ENCODE measurements at places on chromosomes 16 and 17. TPM values are rescaled to one million over a fixed set of nuclear protein-coding genes. Genes with fewer than 3 reads are reported as not detected.
A peak's percentile ranks its signal among the peaks of the same experiment; 100 is the strongest.

- peaks cover under 1% of the 10 kb centered on the region for H3K36me3 ChIP-seq
- no peak overlapping the region for H3K4me3 ChIP-seq
- no peaks in the 10 kb centered on the region for H3K4me1 ChIP-seq
- no peak overlapping the region for H3K27ac ChIP-seq
- DNase-seq, result no peak
Measured at GRCh38 chr17:48153691-48154358, 46.3 kb downstream of the SNX11 start.

DNA sequence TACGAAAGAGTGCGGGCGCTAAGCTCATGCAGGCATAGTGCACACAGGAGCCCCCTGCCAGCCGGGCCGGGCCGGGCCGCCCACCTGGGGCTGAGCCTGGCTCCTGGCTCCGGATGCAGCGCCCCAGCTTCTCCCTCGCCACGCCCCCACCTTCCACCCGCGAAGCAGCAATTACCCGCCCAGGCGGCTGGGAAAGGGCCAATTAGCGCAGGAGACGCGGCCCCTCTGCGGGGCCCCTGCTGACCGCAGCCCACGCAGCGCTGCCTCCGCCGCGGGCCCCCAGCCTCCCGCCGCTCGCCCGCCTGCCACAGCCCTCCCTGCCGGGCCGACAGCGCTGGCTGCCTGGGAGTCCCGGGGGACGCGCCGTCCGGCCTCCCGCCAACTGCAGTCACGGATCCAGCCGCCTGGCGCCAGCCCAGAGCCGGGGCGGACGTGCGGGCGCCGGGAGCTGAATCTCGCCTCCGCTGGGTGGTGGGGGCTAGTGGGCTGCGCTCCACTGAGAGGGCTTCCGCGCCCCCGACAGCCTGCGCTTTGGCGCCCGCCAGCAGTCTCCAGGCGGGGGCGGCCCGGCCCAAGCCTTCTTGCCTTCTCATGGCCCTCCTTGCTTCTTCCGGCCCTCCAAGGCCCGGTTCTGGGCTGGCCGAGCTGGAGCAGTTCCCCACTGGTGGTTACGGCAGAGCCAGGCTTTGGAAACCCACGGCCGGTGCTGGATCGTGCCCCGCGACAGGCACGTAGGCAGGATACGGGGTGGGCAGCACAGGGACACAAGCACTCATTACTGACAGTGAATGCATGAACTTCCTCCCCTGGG lies 14.9 kb upstream of the CBFB start:
- peak overlapping the region; percentile 88 for H3K27ac ChIP-seq
- H3K4me3 ChIP-seq, result peak overlapping the region; percentile 93
- no peaks in the 10 kb centered on the region for H3K36me3 ChIP-seq
- peak; percentile 92 for DNase-seq

GRCh38 chr16:87331241-87331801 lies 14.1 kb upstream of the C16orf95 start:
- no peak for DNase-seq
- no peaks in the 10 kb centered on the region for H3K4me1 ChIP-seq
- H3K27me3 ChIP-seq, result no peaks in the 10 kb centered on the region
- no peak overlapping the region for H3K27ac ChIP-seq
- peaks cover 1% of the 10 kb centered on the region for H3K36me3 ChIP-seq

DNA sequence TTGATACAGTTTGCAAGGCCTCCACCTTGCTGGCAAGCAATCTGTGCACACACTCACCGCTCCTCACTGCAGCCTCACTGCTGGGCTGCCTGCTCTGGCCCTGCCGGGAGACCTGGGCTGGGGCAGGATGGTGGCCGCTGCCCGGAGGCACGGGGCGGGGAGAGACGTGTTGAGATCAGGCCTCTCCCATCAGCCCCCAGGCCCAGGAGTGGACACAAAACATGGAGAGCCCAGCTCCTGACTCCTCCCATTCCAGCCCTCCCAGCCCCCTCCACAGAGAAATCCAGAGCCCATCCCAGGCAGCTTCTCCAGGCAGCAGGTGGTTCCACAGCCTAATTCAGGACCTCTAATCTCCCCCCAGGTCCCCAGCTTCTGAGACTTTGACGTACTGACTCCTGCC lies 23.1 kb upstream of the RPL38 start:
- H3K4me1 ChIP-seq, result no peaks in the 10 kb centered on the region
- no peak for DNase-seq
- H3K36me3 ChIP-seq, result no peaks in the 10 kb centered on the region
- no peak overlapping the region for H3K27ac ChIP-seq
- peaks cover 34% of the 10 kb centered on the region for H3K27me3 ChIP-seq
- no peak overlapping the region for H3K4me3 ChIP-seq

DNA sequence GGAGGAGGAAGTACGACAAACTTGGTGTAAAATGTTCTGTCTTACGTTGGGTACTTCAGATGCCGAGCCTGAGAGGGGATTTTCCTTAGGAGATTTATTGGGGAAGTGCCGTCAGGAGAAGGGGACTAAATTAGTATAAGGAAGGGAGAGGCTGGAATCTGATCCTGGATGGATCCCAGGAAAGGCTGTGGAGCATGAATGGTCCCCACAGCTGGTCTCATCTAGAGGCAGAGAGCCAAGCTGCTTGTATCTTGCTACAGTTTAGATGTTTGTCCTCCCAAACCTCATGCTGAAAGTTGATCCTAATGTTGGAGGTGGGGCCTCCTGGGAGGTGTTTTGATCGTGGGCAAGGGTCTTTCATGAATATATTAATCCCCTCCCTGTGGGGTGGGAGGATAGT lies 798.4 kb upstream of the EEF2KMT start:
- H3K27me3 ChIP-seq, result no peaks in the 10 kb centered on the region
- no peak overlapping the region for H3K27ac ChIP-seq
- DNase-seq, result no peak
- no peaks in the 10 kb centered on the region for H3K4me1 ChIP-seq
- peaks cover 1% of the 10 kb centered on the region for H3K36me3 ChIP-seq

GRCh38 chr16:67901734-67902133 lies 8.7 kb downstream of the PSKH1 start:
- no peak overlapping the region for H3K4me3 ChIP-seq
- H3K27ac ChIP-seq, result no peak overlapping the region
- H3K27me3 ChIP-seq, result no peaks in the 10 kb centered on the region
- peaks cover 4% of the 10 kb centered on the region for H3K36me3 ChIP-seq
- peaks cover 11% of the 10 kb centered on the region for H3K4me1 ChIP-seq
- DNase-seq, result no peak

- no peaks in the 10 kb centered on the region for H3K36me3 ChIP-seq
- H3K4me3 ChIP-seq, result no peak overlapping the region
- H3K27ac ChIP-seq, result no peak overlapping the region
- H3K4me1 ChIP-seq, result no peaks in the 10 kb centered on the region
- no peaks in the 10 kb centered on the region for H3K27me3 ChIP-seq
- no peak for DNase-seq
Measured at GRCh38 chr16:12336141-12336540, 359.6 kb downstream of the SNX29 start.

The PPL gene
- 0.09 TPM for total RNA-seq

GRCh38 chr17:49851387-49852291 lies 3.8 kb upstream of the TAC4 start:
- peaks cover 21% of the 10 kb centered on the region for H3K27me3 ChIP-seq
- H3K36me3 ChIP-seq, result no peaks in the 10 kb centered on the region
- peak overlapping the region; percentile 87 for H3K4me3 ChIP-seq
- H3K4me1 ChIP-seq, result peaks cover 20% of the 10 kb centered on the region

The KPNB1 gene
- 729 TPM for total RNA-seq

GRCh38 chr17:4598776-4599504 lies 14.6 kb downstream of the SMTNL2 start:
- no peak for DNase-seq
- H3K27ac ChIP-seq, result no peak overlapping the region
- H3K4me3 ChIP-seq, result no peak overlapping the region
- H3K36me3 ChIP-seq, result no peaks in the 10 kb centered on the region
- H3K27me3 ChIP-seq, result no peaks in the 10 kb centered on the region
- H3K4me1 ChIP-seq, result peaks cover 6% of the 10 kb centered on the region

GRCh38 chr16:2473999-2474876 lies 689 bp upstream of the TBC1D24 start:
- peaks cover 21% of the 10 kb centered on the region for H3K4me1 ChIP-seq
- no peaks in the 10 kb centered on the region for H3K36me3 ChIP-seq
- peak; percentile 63 for DNase-seq

The MIS12 gene
- total RNA-seq, result 39.6 TPM

GRCh38 chr17:45791041-45791582 lies 7.0 kb downstream of the CRHR1 start:
- H3K4me1 ChIP-seq, result no peaks in the 10 kb centered on the region
- no peak overlapping the region for H3K27ac ChIP-seq
- no peak overlapping the region for H3K4me3 ChIP-seq
- peaks cover 73% of the 10 kb centered on the region for H3K27me3 ChIP-seq
- no peaks in the 10 kb centered on the region for H3K36me3 ChIP-seq
- no peak for DNase-seq

GRCh38 chr16:49886554-49887094 lies 30.7 kb upstream of the ZNF423 start:
- no peaks in the 10 kb centered on the region for H3K4me1 ChIP-seq
- DNase-seq, result no peak
- peaks cover 14% of the 10 kb centered on the region for H3K27me3 ChIP-seq

GRCh38 chr17:81859906-81860755 lies at the start of gene P4HB:
TSS of gene P4HB (minus strand) at chr17:81860535. CDS start at chr17:81860471, 64 bp downstream.
- peaks cover 14% of the 10 kb centered on the region for H3K36me3 ChIP-seq
- peak; percentile 96 for DNase-seq
- H3K4me3 ChIP-seq, result peak within 1 kb of the TSS; percentile 94
- peaks cover 51% of the 10 kb centered on the region for H3K4me1 ChIP-seq
- H3K27ac ChIP-seq, result peak within 1 kb of the TSS; percentile 96

GRCh38 chr16:11224096-11224893 lies 31.7 kb downstream of the SOCS1 start:
- peaks cover 60% of the 10 kb centered on the region for H3K4me1 ChIP-seq
- peaks cover 2% of the 10 kb centered on the region for H3K36me3 ChIP-seq
- peak overlapping the region; percentile 74 for H3K4me3 ChIP-seq
- no peaks in the 10 kb centered on the region for H3K27me3 ChIP-seq

GRCh38 chr16:11325404-11326083 lies 19.7 kb upstream of the RMI2 start:
- peak; percentile 38 for DNase-seq
- H3K27ac ChIP-seq, result peak overlapping the region; percentile 11
- H3K36me3 ChIP-seq, result peaks cover 2% of the 10 kb centered on the region
